Activated naive CD4-positive, alpha-beta T cell (primary cell): ENCODE measurements at places on chromosomes 1 and 21.

DNA sequence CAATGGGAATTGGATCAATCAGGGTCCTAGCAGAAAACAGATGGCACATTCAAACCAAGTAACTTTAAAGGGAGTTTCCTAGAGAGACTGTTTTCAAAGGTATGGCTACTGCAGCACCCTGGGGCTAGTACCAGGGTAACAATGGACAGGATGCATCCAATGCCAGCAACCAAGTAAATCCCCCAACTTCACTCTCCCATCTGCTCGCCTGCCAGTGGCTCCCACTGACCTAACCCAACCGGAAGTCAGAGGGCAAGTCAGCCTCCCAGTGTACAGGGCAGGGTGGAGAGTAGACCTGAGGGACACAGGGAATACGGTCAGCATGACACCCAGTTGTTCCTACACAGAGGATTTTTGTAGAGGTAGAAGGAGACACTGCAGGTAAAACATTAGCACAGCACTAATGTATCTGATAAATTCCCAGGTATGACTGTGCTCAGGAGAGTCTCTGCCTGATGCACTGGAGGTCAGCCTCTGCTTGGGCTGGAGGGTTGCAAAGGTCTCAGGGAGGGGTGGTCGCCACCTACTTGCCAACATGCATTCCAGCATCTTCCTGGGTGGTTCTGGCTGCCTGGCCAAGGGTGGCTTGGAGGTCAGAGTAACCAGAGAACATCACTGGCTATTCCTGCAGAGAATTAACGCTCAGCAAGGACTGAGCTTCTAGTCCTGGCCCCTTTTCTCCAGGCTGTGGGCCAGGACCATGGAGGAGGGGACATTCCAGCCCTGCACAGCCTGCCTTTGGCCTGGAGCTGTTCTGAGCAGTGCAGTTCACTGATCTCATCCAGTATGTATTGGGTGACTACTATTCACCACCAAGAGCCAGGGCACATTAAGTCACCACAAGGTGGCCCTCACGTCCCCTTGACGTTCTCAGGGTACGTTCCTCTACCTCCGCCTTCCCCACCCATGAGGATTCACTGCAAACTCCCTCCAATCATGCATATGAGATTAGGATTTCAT lies 5.1 kb upstream of the GJA4 start:
- DNase-seq: no peak

DNA sequence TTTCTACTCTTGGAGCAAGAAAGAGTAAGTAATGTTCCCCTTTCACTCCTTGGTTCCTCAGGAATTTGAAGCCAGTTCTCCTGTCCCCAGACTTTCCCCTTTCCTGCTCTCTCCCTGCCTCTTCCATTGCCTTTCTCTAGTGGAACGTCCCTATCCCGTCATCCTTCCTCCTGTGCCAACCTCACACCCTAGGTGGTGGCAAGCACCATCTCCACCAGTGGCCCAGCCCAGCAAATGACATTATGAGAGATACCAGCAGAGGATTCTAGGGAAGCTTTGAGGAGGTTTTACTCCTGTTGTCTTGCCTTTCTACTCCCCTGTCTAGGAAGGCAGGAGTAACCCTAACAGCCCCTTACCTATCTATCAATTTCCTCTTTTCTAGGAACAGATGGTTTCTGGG lies 8.1 kb upstream of the TACSTD2 start:
- no peak for DNase-seq

DNA sequence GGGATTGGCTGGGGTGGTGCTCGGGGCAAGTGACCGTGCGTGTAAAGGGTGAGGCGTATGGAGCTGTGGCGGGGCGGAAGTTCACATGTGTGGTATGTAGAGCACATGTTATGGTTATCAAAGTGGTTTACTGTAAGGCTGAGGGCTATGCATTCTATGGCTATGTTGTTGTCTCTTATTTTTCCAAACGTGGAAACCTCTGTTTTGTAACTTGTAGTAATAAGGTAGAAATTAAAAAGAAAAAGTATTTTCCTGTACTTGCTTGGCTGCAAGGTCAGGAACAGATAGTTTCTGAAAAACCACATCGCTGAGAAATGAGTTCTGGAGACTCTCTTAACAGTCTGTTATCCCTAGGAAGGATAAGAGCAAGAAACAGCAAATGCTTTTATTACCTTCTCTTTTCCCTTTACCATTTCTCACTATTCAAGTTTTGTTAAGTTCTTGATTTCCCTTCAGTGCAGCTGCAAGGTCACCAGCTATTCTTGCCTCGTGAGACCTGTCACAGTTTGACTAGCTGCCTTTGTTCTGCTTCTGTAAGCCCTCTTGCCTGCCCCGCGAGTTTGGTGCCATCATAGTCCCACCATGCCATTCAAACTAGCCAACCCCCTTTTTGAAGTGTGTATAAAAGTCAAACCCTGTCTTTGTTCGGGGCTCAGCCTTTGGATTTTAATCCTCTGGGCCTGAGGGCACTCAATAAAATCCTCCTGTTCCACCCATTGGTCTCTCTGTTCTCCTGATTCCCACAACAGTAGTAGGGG lies 9.5 kb downstream of the RNU1-2 start:
- no peak for DNase-seq

- no peak for DNase-seq
Measured at GRCh38 chr1:59601811-59602210, 212.9 kb upstream of the HOOK1 start.

GRCh38 chr1:203625628-203626019 lies 1.0 kb upstream of the ATP2B4 start:
- DNase-seq: no peak
